Smooth muscle cell of bladder (primary cell): ENCODE measurements at places on chromosomes 12 and 14. TPM values are rescaled to one million over a fixed set of nuclear protein-coding genes. Genes with fewer than 3 reads are reported as not detected.

MYF5 gene
- total RNA-seq: not detected in 2 replicates

KCNK10 gene
- total RNA-seq: not detected in 2 replicates

PRIMA1 gene
- total RNA-seq: not detected in 2 replicates

CEP170B gene
- total RNA-seq: 9.0 and 14.0 TPM in 2 replicates

SYNDIG1L gene
- total RNA-seq: not detected in 2 replicates

TUNAR gene
- total RNA-seq: not detected in 2 replicates

KCNA5 gene
- not detected in 2 replicates for total RNA-seq

CLEC2B gene
- total RNA-seq: 22.3 and 25.7 TPM in 2 replicates

ENDOU gene
- not detected in 2 replicates for total RNA-seq

CIDEB gene
- total RNA-seq: 1.00 and 1.8 TPM in 2 replicates

DYRK2 gene
- total RNA-seq: 14.8 and 36.7 TPM in 2 replicates

SYCP3 gene
- 0.14 and 0.46 TPM in 2 replicates for total RNA-seq

CD27 gene
- total RNA-seq: 0.09 and 0.14 TPM in 2 replicates

KRT3 gene
- total RNA-seq: not detected in 2 replicates

PIANP gene
- total RNA-seq: 0.09 TPM in 1 of 2 replicates, not detected in the other

LALBA gene
- total RNA-seq: not detected in 2 replicates

ETFBKMT gene
- total RNA-seq: 3.2 and 3.3 TPM in 2 replicates

CPNE6 gene
- total RNA-seq: not detected in 2 replicates

FLVCR2 gene
- total RNA-seq: 0.71 and 0.92 TPM in 2 replicates

SUOX gene
- total RNA-seq: 8.7 and 9.2 TPM in 2 replicates

OR4N5 gene
- not detected in 2 replicates for total RNA-seq

COL2A1 gene
- total RNA-seq: not detected in 2 replicates

KRT74 gene
- not detected in 2 replicates for total RNA-seq
